HCT116 (cell line): ENCODE measurements at places on chromosomes 2 and 18.

GRCh38 chr2:191931329-191931728 lies 84.4 kb upstream of the CAVIN2 start:
- no peak for DNase-seq

GRCh38 chr2:1422716-1423285 lies 9.5 kb downstream of the TPO start:
- no peak for DNase-seq

- no peak for DNase-seq
Measured at GRCh38 chr2:51151490-51152140, 119.7 kb upstream of the NRXN1 start.

DNA sequence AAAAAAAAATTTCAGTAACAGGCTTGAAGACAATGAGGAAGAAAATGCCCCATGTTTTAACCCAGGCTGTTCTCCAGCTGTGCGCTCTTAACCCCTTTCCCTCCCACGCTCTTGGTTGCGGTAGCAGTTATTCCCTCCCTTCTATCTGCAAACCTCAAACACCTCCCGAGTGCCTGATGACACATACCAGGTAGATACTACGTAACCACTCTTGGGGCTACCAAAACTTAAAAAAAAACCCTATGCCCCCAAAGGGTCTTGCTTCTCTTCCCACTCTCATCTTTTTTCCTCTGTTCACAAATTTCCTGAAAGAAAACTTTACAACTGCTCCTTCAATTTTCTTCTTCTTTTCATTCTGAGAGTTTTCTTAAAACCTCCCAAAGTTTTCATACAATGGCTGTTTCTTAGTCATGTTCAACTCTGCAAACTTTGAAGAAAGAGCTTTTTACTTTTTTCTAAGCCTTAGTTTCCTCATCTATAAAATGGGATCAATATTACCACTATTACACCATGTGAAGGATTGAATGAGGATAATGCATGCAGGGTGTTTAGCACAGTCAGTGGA lies 4.9 kb upstream of the DRC1 start:
- no peak for DNase-seq

- DNase-seq: no peak
Measured at GRCh38 chr2:49490710-49491109, 336.4 kb upstream of the FSHR start.

GRCh38 chr2:241190291-241190981 lies 2.0 kb downstream of the ANO7 start:
- DNase-seq: no peak

GRCh38 chr2:136932700-136933099 lies 167.4 kb downstream of the THSD7B start:
- DNase-seq: no peak

GRCh38 chr2:53006980-53007379 lies 760.6 kb upstream of the CHAC2 start:
- DNase-seq: no peak

DNA sequence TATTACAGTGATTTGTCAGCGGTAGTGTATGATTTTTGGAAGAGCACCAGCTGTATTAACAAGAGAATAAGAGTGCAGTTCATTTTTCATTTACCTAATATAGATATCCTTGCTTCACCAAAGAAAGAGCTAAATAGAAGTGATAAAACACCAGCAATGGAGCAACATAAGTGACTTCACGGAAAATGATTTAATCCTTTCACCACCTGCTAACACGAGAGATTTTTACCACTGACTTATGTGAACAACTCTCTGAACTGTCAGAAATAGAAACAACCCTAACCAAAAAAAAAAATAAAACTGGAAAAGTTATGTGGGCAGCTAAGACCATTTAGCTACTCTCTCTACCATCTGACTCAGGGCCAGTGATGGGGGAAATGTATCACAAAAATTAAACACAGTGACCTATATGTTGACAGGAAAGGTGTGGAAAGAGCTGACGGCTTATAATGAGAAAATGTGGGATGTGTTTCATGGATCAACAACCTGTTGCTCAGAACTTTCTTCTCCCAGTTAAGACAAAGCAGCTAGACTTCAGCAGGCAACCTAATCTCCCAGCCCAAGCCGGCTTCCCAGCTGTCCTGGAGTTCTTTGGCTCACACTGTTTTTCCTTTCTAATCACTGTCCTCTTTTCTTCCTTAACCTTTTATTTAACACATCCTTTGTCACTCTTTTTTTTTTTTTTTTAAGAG lies 272.7 kb downstream of the SS18 start:
- DNase-seq: no peak

DNA sequence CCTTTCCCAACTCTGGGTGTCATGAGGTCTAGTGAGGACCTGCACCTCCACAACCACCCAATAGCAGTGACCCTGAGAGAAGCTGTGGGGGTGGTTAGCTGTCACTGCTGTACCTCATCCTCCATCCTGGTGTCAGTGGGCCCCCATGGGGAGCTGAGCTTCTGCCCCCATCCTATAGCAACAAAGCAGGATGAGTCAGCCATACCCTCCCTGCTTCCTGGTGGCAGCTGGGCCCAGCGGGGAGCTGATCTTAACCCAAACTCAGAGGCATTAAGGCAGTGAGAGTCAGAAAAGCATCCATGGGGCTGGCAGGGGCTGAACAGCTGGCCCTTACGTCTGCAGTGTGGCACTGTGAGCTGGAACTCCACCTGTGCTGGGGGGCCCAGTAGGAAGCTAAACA lies 247.8 kb upstream of the HDAC4 start:
- no peak for DNase-seq

- no peak for DNase-seq
Measured at GRCh38 chr2:175755169-175755568, 246.9 kb downstream of the LNPK start.

DNA sequence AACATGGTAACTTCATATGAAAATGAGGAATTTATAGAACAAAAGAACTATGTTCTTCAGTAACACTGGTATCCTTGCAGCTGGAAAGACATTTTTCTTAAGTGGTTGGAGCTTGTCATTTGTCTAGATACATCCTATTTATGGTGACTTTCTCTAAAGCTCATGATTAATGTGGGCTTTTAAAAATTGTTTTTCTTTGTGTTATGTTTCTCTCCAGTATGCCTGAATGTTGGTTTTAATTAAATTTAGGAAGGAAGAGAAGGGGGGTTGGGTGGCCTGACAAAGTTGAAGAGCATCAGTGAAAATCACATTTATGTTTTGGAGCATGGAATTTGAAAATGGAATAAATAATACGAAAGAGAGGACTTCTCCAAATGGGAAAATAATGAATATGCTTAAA lies 457.1 kb upstream of the ETAA1 start:
- DNase-seq: no peak

- DNase-seq: no peak
Measured at GRCh38 chr2:145813481-145813880, 1293.6 kb upstream of the ZEB2 start.

DNA sequence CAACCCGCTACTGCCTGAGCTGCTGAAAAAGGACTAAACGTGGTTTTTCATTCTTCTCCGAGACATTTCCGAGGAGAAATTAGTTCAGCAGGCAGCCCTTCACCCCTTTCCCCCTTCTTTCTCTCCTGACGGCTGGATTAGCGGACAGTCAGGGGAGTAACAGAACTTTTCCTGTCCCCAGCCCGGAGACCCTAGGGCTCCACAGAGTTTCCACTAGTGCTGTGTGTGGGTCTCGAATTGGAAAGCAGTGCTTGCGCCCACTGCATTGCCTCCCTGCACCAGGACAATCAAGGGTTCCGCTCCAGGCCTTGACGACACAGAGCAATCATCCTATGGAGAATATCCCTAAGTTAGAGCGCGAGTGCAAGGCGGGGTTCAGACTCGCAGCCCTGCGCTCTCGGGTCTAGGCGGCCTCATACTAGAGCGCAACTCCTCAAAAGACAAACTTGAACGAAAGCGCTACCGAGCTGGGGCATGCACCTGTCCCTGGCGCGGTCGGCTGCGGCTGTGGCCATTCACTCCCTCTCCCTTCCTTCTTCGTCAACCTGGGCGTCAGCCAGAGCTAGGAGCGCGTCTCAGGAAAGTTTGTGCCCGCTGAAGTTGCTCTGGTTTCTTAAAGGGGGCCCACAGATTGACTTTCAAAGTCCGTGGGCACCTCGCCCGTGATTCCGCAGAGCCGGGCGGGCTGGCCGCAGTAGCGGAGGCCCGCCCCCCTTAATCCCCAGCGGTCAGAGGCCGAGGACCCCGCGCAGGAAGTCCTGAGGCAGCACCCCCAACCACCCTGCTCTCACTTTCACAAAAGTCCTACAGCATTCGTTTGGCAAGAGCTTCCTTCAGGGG lies 801 bp downstream of the OSR1 start:
- no peak for DNase-seq

- no peak for DNase-seq
Measured at GRCh38 chr18:36440614-36441013, 143.1 kb downstream of the FHOD3 start.

- DNase-seq: no peak
Measured at GRCh38 chr2:218444692-218445357, 25.9 kb downstream of the VIL1 start.

DNA sequence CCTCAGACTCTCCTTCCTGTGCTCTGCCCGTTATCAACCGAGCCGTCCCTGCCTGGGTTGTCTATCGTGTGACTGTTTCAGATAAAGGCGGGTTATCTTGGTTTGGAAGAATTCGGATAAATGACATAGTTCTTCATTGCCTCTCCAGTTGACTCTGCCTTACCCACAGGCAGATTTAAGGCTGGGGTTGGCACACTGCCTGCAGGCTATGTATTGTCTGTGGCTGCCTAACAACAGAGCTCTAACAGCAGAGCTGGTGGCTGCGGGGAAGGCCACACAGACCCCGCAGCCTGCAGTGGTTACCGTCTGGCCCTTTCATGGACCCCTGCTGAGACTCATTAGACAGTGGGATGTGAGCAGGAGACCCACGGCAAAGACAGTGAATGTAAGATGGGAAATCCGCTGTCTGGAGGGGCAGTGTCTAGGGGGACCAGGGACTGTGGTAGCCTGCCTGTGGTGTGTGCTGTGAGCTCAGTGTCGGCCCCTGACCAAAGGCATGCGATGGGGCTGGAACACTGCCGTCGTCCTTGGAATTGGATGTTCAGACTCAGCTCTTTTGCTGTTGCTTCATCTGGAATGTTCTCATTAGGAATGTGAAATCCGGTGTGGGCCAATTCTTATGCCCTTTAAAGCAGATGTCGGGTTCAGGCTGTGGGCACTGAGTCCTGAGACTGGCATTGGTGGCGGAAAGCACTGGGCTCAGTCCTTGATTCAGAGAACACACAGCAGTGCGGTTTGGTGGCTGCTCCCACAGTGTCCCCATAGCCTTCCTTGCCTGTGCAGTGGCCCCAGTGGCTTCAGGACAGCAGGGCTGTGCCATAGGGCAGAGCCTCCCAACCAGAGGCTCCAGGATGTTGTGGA lies 44.5 kb downstream of the SH3RF3 start:
- DNase-seq: no peak

- peak; percentile 53 for DNase-seq
Measured at GRCh38 chr2:64913357-64913869, 75.8 kb upstream of the SLC1A4 start.

DNA sequence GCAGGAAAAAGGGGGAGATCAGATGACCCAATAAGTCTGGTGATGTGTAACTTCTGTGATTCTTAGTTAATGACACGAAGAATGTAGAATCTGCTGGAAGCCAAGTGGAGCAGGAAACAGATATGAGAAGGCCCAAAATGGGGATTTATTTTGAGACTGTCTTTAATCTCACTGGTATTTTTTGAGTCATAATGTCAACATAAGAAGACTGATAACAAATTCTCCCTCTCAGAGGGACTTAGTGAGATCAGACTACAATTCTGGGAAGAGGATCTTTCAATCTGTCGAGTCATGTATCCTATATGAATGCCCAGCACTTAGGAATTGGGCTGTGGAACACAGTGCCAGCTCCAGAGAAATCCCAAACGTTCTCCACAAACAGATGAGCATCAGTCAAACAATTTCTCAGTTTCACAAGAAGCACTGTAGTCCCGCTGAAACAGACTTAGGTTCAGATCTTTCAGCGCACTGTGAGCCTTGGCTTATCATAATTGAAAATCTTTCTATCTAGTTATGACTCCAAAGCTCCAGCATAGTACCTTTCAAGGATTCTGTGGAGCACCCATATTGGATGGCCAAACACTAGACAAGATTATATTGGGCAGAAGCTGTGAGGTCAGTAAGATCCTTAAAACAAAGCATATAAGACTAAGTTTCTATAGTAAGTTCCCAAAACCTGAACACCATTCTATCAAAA lies 738.2 kb downstream of the LRP1B start:
- DNase-seq: no peak

DNA sequence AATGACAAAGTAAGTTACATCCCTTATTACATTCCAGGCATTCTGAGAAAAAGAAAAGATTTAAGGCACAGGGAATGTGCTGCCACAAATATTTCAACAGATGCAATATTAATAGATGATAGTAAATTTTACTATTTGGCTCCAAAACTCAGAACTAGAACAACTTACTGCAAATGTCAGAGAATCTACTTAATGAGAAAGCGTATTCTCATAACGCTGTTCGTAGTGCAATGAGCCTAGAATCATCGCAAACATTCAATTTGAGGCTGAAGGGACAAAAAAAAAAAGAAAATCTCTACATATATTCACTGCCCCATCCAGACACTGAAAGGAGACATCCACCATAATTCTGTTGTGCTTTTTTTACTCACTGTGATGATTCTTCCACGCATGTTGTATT lies 272.1 kb upstream of the DOK6 start:
- DNase-seq: no peak

DNA sequence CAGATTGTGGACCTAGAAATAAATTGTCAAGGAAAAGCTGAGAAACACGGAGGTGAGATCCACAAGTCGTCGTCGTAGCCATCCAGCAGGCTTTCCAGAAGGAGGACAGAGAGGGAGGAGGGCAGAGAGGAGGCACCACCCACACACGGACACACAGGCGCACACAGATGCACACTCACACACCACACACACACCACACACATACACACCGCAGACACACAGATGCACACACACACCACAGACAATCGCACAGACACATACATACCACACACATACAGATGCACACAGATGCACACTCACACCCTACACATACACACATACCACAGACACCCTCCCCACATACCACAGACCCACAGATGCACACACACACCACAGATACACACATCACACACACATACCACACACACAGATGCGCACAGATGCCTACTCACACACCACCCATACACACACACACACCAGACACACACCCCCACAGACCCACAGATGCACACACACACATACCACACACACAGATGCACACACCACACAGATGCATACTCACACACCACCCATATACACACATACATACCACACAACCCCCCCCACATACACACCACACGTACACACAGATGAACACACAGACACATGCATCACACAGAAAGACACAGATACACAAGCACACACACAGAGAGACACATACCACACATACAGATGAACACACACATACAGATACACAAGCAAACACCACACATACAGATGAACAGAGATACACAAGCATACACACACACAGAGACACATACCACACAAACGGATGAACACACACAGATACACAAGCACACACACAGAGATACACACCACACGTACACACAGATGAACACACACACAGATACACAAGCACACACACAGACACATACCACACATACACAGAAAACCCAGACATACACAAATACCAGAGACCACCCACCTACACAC lies 12.7 kb upstream of the BOK start:
- DNase-seq: no peak

GRCh38 chr2:64854773-64855237 lies 134.4 kb upstream of the SLC1A4 start:
- DNase-seq: no peak
